Daoy (cell line): ENCODE measurements at places on chromosomes 7 and 10.

DNA sequence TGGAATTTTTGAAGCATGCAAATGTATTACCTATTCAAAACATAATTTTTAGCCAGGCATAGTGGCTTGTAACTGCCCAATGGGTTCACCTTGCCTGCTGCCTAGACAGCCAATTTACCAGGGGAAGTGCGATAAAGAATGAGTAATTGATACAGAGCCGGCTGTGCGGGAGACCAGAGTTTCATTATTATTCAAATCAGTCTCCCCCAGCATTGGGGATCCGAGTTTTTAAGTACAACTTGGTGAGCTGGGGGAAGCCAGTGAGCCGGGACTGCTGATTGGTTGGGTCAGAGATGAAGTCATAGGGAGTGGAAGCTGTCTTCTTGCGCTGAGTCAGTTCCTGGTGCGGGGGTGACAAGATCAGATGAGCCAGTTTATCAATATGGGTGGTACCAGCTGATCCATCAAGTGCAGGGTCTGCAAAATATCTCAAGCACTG lies 29.1 kb upstream of the NRBF2 start:
- no peak for DNase-seq

- no peak for DNase-seq
Measured at GRCh38 chr10:51066231-51066630, 8.1 kb upstream of the PRKG1 start.

GRCh38 chr10:381805-382204 lies 246.6 kb downstream of the ZMYND11 start:
- DNase-seq, result no peak

DNA sequence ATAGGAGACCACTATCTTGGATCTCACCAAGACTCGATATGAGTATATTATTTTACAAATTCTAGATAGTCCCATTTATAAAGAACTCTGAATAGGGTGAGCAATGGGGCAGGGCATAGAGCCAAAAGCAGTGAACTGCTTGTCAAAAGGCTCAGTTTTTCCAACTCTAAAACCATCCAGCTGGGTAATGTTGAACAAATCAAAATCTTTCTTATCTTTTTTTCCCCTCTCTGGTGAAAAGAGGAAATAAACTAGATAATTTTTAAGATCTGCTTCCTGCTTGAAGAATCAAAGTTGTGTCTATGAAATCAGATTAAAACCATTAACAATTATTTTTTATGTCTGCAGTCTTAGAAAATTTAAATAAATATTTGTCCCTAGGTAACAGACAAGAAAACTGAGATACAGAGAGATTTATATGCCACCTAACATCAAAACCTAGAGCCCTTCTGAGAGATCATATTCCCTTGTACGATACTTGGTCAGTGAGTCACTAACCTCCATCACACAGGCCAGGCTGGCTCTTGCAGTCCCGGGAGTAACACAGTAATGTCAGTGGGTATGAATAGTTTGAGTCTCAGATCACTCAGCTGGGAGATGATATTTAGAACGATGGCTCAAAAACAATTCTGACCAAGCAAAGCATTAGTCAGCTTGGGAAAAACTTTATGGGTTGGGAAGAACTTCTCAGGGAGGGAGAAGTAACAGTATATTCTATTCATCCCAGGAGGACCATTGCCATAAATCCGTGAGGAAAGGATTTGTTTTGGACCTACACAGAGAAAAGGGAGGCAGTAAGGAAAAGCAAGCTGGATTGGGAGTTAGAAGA lies 178.8 kb downstream of the REEP3 start:
- peak; percentile 93 for DNase-seq

DNA sequence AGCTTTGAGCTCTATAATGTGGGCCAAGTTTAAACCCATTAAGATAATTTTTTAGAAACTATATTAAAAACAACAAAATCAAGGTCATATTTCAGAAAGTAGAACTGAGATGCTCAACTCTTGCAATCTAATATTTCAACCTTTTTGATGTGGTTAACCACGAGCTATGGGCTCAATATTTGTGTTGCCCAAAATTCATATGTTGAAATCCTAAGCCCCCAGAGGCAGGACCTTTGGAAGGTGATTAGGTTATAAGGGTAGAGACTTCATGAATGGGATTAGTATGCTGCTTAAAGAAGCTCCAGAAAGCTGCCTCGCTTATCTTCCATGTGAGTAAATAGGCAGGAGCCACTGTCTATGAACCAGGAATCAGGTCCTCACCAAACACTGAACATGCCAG lies 284.4 kb downstream of the CRPPA start:
- DNase-seq, result no peak
